Tibial nerve (tissue), 4 donors: ENCODE measurements at places on chromosomes 12 and 14. TPM values are rescaled to one million over a fixed set of nuclear protein-coding genes. Genes with fewer than 3 reads are reported as not detected.

GSC gene
- 2.3 TPM for total RNA-seq

- DNase-seq: no peak
Observed at GRCh38 chr12:10700581-10700980, 22.5 kb downstream of the YBX3 start.

DNA sequence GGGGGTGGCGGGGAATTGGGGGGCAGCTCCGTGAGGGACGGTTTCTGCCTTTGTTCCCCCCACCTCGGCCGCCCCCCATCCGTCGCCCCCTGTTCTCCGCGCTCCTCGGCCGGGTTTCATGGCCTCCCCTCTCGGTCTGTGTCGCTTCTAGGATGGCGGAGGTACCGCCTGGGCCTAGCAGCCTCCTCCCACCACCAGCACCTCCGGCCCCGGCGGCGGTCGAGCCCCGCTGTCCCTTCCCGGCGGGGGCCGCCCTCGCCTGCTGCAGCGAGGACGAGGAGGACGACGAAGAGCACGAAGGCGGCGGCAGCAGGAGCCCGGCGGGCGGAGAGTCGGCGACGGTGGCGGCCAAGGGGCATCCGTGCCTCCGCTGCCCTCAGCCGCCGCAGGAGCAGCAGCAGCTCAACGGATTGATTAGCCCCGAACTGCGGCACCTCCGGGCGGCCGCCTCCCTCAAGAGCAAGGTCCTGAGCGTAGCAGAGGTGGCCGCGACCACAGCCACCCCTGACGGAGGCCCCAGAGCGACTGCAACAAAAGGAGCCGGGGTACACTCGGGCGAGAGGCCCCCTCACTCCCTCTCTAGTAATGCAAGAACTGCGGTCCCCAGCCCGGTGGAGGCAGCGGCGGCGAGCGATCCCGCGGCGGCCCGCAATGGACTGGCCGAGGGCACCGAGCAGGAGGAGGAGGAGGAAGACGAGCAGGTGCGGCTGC is 575 bp downstream of the NAA30 start:
- DNase-seq: no peak

DNA sequence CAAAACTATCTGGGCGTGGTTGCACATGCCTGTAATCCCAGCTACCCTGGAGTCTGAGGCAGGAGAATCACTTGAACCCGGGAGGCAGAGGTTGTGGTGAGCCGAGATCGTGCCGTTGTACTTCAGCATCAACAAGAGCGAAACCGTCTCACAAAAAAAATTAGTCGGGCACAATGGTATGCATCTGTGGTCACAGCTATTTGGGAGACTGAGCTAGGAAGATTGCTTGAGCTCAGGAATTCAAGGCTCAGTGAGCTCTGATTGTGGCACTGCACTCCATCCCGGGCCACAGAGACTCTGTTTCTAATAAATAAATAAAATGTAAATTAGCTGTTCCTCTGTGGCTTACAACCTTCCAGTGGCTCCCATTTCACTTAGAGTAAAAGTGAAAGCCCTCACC is 28.0 kb downstream of the RCOR1 start:
- DNase-seq: no peak

SLC6A13 gene
- total RNA-seq: 1.5 TPM

TMEM117 gene
- 24.9 TPM for total RNA-seq
